Activated CD8-positive, alpha-beta T cell treated with anti-CD3 and anti-CD28 coated beads, Interleukin-2, amount 10 ng/mL, durations not matched to agents 7 days and 5 days (primary cell): ENCODE measurements at places on chromosomes 2 and 18.

DNA sequence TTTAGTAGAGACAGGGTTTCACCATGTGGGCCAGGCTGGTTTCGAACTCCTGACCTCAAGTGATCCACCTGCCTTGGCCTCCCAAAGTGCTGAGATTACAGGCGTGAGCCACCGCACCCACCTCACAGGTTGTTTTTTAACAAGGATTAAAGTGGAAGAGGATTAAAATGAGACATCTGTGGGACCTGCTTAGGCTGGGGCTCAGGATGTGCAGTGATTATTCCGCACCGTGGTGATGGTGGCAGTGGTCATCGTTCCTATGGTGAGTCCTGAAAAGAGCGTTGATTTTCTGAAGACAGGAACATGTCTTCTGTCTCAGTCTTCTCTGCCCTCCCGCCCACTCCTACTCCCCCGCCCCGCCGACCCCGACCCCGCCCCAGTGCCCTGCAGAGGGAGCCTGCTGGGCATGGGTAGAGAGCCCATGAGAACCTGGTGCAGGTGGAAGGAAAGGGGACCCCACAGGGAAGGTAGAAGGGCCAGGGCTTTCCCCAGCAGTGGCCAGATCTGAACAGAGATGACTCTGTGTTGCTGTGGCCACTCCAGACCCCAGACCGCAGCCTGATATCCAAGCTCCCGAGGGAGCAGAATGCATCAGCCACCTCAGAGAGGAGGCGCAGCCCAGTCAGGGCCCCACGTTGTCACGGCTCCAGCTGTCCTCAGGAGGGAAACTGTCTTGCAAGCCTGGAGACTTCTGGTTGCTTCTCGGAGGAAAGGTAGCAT lies 34.5 kb upstream of the FOSL2 start:
- no peak for DNase-seq

- DNase-seq: no peak
These were observed 9.9 kb downstream of the CCT7 start for GRCh38 chr2:73243884-73244570.

- no peak for DNase-seq
These were observed 2.2 kb downstream of the PLEKHA3 start for GRCh38 chr2:178482437-178482836.

GRCh38 chr2:20034821-20035220 lies 16.6 kb downstream of the LAPTM4A start:
- no peak for DNase-seq

- no peak for DNase-seq
These were observed 246.1 kb upstream of the CYRIA start for GRCh38 chr2:16911746-16912145.

- peak; percentile 72 for DNase-seq
These were observed 311.2 kb downstream of the LPIN1 start for GRCh38 chr2:12057436-12058166.

DNA sequence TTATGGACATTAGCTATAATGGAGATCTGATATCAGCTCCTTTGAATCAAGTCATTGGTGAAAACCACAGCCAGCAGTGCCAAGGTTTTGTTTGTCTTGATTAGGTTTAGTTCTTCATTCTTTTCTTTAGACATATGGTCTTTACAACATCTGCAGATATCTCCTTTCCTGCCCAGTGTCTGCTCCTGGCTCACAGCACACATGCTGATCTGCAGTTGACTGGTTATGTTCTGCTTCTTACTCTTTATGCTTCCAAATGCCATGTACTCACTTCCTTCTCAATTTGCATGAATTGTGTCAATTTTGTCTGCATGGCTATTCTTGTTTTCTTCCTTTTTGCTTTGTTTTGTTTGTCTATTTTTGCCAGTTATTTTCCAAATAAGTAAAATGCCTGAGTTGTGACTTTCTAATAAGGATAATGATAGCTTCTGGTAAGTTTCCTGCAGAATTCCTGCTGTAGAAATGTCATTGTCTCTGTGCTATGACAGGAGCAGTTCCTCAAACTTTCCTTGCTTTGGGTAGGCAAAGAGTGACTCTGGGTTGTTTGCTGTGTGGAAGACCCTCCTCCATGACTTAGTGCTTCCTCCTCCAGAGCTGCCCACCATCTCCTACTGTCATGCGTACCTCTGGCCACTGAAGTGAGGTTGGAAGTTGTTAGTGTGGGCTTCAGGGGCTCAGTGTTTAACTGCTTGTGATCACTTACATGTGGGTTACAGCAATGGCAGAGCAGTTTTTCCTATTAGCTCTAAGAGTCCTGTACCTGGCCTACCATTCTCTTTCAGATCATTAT lies 8.2 kb downstream of the ARHGAP25 start:
- peak; percentile 23 for DNase-seq

- no peak for DNase-seq
These were observed 16.3 kb downstream of the CAPG start for GRCh38 chr2:85393836-85394235.

DNA sequence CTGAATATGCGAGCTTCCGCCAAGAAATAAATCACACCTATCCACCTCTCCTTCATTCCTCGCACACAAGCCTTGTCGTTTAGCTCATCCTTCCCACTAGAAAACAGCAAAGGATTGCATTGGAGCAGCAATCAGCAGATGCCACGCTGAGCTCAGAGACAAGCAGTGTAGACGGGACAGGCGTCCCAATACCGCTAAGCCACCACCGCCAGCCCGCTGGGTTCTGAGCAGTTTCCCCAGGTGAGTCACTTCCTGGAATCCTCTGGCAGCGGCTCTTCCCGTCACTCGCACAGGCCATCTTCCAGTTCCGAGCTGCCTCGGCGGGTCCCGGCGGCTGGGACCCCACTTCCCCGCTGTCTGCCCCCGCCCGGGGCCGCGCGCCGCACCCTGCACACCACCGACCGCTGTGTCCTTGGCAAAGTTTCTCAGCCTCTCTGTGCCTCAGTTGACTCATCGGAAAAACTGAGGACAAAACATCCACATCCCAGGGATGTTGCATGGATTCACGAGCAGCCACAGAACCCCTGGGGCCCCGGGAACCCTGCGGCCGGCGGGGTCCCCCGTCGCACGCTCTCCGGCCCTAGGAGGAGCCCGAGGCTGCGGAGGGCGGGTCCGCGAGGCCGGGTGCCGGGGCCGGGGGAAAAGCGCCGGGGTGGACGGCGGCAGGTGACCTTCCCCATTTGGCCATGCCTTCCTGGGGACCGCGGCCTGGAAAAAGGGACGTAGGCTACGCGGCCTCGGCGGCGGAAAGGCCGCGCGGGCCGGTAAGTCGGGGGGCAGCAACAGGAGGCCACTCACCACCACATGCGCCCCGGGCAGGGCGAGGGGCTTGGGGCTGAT lies 573 bp downstream of the KDSR start:
- peak; percentile 76 for DNase-seq

DNA sequence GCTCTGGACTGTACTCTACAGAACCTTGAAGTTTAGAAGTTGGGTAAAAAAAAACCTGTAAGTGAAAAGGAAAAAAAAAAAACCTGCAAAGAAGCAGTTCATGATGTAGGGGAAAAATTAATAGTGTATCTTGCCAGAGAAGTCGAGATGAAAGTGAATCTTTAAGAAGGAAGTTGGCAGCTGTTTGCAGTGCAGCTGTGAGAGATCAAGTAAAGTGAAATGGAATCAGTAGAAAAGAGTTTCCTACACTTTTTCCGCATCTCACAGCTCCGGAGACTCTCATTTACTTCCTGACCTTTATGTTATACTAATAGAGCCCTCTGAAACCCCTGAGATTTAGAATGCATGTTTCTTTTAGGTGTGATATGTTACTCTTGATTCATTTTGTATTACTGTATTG lies 19.2 kb downstream of the RNMT start:
- DNase-seq: no peak

GRCh38 chr2:168224346-168224745 lies 23.0 kb downstream of the STK39 start:
- DNase-seq: no peak

DNA sequence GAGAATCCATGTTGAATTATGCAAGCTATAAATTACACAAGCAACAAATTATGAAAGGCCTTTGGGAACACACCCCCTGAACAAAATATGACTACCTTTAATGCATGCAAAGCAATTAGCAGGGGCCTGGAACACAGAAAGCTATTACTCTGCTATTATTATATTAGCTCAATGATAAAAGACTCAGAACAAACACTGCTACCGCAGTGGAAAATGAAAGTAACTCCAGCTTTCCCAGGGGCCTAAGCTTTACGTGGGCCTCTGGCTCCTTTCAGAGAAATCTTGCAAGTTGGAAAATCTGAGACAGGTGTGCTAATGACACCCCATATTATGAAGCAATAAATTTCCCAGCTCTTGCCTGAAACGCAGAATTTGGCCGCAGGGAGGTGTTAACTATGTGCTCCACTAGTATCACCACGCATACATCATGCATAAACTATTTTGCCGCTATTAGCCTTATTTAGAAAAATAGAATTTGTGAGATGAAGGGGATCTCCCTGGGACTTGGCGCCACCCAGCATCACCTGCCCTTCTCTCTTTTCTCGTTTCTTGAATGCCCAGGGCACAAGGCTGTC lies 321.6 kb upstream of the LYPD1 start:
- DNase-seq: no peak

DNA sequence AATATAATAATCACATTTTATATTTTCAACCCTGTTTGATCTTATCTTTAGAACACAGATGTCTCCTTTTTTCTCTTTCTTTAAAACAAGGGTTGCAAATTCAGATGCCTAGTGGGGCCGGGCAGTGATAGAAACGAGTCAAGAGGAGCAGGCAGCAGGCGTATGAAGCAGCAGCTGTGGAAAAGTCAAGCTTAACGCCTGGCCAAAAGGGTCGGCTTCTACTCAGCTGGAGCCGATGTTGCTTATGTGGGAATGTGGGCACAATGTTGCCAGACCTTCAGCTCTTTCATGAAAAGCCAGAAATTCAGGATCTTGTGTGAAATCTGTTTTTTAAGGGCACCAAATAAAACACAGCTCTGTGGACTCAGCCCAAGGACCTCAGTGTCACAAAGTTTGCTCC lies 642.7 kb downstream of the ARHGAP15 start:
- DNase-seq: no peak

GRCh38 chr2:239703834-239704233 lies 303.0 kb upstream of the HDAC4 start:
- no peak for DNase-seq

DNA sequence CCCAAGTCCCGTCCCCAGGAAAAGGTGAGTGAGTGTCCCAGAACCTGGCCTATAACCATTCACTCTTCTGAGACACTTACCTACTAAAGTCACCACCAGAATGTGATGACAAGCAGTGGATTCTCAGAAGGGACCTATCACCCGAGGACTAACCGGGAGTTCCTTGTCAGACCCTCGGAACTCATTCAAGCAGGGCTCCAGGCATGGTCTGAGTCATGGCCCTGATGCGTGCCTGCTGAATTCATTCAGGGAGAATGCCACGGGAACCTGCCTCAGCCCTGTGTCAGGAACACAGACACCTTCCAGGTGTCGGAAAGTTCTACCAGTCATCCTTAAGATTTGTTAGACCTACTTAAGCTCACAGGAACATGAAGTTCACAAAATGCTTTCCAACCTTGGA lies 29.8 kb downstream of the ALPK2 start:
- no peak for DNase-seq

DNA sequence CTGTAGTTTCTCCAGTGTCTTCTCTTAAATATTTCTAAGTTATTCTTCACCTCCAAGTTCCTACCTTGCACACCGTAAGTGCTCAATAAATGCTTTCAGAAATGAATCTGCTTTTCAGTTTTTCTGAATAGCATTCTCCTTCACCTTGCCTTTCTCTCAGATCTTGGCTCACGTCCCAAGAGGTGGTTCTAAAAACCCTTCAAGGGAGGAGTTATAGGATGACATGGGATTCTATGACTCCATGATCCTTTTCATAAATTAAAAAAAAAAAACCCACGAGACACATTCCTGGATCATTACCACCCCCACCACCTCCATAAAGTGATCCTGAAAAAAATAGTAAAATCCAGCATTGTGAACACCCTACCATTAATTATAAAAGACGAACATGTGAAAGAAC lies 11.7 kb downstream of the KCTD1 start:
- DNase-seq: no peak

DNA sequence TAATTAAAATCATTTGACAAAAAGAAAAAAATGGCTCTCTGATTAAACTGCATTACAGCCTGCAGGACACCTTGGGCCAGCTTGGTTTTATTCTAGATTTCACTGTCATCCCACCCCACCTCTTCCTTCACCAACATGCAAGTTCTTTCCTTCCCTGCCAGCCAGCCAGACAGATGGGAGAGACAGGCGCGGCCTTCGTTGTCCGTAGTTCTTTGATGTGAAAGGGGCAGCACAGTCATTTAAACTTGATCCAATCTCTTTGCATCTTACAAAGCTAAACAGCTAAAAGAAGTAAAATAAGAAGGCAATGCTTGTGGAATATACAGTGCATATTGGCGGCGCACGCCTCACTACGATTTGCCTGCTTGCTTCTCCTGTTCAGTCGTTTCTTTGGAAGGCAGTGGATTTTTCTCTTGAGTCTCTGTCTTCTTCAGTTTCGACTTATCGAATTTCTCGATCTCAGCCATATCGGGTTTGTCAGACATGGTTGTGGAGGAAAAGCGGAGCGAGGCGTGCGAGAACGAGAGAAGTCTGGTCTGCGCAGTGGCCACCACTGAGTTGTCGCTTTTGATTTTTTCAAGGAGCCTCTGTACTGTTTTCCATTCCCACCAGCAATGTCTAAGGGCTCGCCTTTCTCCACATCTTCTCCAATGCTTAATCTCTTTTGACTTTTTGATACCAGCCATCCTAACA lies 22.4 kb downstream of the COLEC11 start:
- no peak for DNase-seq

GRCh38 chr2:125169764-125170146 lies 1144.7 kb downstream of the CNTNAP5 start:
- no peak for DNase-seq

DNA sequence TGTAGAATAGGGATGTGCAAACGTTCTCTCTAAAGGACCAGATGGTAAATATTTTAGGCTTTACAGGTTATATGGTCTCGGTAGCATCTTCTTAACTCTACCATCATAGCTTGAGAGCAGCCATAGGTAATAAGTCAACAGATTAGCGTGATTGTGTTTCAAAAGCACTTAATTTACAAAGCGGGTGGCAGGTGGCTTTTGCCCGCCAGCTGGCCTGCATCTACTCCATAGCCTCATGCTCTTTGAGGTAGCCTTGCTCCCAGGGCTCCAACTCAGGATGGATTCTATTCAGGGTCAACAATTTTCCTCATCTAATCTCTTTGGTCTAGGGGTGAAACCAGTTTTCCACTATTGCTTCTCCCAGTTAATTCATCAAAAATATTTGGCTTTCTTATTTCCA lies 5.0 kb upstream of the ATP9B start:
- DNase-seq: no peak

DNA sequence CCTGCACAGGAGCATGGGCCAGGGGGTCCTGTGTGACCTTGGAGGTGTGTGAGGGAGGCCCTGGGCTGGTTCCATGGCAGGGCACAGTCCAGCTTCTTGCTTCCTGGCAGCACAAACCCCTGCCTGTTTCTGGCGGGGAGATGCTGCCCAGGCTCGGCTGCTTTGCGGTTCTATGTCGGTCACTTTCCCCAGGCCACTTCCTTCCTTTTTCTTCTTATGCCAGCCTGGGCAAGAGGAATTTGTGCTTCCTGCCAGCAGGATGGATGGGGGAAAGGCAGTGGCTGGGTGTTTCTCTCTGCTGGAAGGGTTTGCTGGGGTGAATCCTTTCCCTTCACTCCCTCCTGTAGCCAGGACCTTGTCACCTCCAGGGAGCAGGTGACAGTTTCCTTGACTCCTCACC lies 24.3 kb downstream of the ASAP2 start:
- DNase-seq: no peak
